ENCODE measurements at places on chromosomes 2 and 18.

- DNase-seq: no peak
Observed at GRCh38 chr2:86050301-86050700, 55.4 kb downstream of the POLR1A start.

- DNase-seq: no peak
Observed at GRCh38 chr2:65343386-65343785, 89.0 kb downstream of the SPRED2 start.

GRCh38 chr18:63207143-63207790, 112.3 kb downstream of the BCL2 start:
- no peak for DNase-seq

DNA sequence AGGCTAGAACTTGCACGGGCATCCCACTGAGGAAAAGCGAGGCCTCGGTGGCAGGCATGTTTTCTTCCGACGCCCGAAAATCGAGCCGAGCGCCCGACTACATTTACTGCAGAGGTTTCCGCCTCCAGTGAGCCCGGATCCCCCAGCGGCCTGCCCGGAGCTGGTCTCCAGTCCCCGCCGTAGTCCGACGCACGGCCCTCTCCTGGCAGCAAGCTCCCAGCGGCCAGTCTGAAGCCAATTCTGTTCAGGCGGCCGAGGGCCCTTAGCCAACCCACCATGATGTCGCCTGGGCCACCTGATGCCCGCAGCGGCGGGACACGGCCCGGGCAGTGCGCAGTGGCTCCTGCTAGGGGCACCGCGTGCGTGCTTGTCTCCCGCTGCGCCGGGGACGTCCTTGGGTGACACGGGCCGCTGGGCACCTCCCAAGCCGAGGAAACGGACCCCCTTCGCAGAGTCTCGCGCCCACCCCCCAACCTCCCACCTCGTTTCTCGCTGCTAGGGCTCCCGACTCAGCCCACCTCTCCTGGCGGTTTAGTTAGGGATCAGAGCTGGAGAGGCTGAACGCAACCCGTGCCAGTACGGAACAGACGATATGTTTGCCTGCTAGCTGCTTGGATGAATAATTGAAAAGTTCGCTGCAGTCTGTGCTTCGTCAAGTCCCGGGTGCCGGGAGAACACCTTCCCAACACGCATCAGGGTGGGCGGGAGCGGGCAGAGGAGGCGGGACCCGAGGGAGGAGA, 5.3 kb downstream of the ONECUT2 start:
- DNase-seq: no peak

DNA sequence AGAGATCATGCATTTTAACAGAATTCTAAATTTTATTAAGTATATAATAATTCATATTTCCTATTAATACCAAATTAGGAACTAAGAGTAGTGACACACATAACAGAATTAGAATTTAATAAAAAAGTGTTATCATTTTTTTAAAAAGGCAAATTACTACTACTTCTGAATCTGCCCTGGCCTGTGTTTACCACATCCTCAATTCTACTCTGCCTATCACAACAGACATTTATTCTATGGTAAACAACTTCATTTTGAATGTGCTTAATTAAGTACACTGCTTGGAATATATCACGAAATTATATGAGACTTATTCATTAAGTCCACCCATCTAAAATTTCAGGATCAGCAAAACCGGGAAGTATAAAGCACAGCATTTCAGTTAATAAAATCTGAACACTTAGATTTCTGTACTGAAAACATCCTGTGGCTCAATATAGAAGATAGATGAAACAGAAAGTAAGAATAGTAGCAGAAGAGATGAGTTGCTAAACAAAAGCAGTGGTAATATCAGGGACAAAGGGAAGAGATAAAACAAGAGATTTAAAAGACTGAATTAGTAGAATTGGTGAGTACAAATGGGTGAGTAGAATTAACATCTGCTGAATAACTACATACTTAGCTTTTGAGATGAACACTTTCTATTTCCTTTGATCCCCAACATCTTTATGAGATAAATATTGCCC, 3.7 kb downstream of the SMC6 start:
- no peak for DNase-seq

GRCh38 chr2:28644760-28645159, 106.9 kb upstream of the PPP1CB start:
- DNase-seq: no peak

DNA sequence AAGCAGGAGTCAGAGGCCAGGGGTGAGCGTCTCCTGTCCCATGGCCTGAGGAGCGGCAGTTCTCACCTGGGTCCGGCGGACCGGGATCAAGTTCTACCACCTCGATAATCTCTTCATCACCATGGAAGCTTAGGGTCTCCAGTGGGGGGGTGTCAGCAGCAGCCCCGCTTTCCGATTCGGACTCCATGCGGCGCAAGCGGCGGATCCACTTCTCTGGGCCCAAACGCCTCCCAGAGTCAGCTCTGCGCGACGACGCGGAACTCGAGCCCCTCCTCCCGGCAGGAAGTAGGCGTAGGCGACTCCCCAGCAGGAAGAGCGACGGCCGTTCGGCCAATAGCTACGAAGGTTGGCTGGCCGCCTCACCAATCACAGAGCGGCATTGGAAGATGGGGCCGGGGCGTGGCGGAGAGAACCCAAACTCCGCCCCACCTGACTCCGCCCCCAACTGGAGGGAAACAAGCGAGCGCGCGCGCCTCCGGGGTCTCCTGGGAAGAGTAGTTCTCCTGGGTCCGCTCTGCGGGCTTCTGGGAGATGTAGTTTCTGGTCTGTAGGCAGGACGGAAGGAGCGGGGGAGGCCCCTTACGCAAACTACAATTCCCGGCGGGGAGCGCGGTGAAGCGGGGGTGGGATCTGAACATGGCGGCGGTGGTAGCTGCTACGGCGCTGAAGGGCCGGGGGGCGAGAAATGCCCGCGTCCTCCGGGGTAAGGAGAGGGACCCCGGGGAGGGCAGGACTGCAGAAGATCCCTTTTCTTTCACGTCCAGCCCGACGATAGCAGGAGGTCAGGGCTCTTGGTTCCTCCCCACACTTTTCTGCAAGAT, at the start of the genes AAMP and PNKD:
Gene AAMP, minus strand, starts transcription at position 238 of the 821 bp plus-strand sequence. Its CDS starts 51 bp downstream, at position 187.
Gene PNKD, plus strand, starts transcription at position 620 of the 821 bp plus-strand sequence. Its CDS starts 17 bp downstream, at position 637.
- peak; percentile 99 for DNase-seq

GRCh38 chr2:68272246-68272994, 20.1 kb upstream of the PPP3R1 start:
- DNase-seq: no peak

- DNase-seq: no peak
Observed at GRCh38 chr2:145744541-145745386, 1224.8 kb upstream of the ZEB2 start.

DNA sequence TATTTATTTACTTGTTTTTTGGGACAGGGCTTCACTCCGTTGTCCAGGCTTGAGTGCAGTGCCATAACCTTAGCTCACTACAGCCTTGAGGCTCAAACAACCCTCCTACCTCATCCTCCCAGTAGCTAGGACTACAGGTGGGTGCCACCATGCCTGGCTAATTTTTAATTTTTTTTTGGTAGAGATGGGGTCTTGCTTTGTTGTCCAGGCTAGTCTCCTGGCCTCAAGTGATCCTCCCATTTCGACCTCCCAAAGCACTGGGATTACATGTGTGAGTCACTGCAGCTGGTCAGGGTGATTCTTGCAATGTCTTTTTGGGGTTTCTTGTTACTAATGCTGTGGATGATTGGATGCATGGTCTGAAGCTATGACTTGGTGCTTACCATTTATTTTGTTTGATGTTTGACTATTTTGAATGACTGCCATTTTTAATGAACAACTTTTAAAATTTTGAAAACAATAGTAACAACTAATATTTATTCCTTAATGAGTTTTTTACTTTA, 6.5 kb downstream of the CERS6 start:
- DNase-seq: no peak

- no peak for DNase-seq
Observed at GRCh38 chr2:7730449-7730848, 813.2 kb downstream of the RNF144A start.

GRCh38 chr2:119011162-119011909, 69.3 kb downstream of the MARCO start:
- peak; percentile 4 for DNase-seq

- no peak for DNase-seq
Observed at GRCh38 chr18:79877163-79878091, 74.0 kb downstream of the SLC66A2 start.

DNA sequence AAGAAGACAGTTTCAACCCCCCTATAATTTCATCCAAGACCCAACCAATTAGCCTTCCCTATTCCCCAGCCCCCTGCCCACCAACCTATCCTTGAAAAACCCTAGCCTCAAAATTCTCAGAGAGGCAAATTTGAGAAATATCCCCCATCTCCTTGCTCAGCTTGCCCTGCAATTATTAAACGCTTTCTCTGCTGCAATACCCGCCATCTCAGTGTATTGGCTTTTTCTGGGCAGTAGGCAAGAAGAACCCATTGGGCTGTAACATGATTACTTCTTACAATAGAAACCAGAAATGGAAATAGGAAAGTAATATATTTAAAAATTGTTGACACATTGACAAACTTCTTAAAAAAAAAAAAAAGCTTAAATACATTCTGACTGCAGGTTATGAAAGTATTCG, 140.6 kb upstream of the CCDC150 start:
- DNase-seq: no peak

DNA sequence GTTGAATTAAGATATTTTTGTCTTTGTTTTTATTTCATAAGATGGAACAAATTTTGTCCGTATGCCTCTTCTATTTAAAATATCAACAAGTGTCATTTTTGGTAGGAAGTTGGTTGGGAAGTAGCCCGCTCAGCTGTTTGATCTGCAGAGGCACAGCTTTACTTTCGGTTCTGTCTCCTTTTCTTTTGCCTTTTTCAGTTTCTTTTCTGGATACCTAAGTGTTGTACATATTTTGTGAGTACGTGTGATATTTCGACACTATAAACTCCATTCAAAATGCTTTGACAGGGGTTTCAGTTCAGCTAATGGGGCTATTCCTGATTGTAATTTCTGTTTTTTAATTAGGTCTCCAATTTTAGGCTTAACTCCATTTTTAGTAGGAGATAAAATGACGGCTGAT, 1785.0 kb upstream of the LRRTM1 start:
- DNase-seq: no peak

- no peak for DNase-seq
Observed at GRCh38 chr2:140639628-140640027, 1491.2 kb downstream of the LRP1B start.

GRCh38 chr18:46182633-46183358, 78.6 kb downstream of the HAUS1 start:
- no peak for DNase-seq

- DNase-seq: no peak
Observed at GRCh38 chr2:97766567-97766966, 53.2 kb downstream of the ZAP70 start.

GRCh38 chr2:221342388-221342787, 229.7 kb downstream of the EPHA4 start:
- no peak for DNase-seq

GRCh38 chr2:230692760-230693159, 19.9 kb upstream of the CAB39 start:
- no peak for DNase-seq

GRCh38 chr18:7020995-7021777, 96.4 kb downstream of the LAMA1 start:
- no peak for DNase-seq

GRCh38 chr2:16321872-16322271, 343.8 kb downstream of the CYRIA start:
- DNase-seq: no peak

- DNase-seq: no peak
Observed at GRCh38 chr18:49677762-49678413, 116.0 kb downstream of the LIPG start.

GRCh38 chr2:73611193-73611592, 31.0 kb downstream of the NAT8 start:
- DNase-seq: no peak

DNA sequence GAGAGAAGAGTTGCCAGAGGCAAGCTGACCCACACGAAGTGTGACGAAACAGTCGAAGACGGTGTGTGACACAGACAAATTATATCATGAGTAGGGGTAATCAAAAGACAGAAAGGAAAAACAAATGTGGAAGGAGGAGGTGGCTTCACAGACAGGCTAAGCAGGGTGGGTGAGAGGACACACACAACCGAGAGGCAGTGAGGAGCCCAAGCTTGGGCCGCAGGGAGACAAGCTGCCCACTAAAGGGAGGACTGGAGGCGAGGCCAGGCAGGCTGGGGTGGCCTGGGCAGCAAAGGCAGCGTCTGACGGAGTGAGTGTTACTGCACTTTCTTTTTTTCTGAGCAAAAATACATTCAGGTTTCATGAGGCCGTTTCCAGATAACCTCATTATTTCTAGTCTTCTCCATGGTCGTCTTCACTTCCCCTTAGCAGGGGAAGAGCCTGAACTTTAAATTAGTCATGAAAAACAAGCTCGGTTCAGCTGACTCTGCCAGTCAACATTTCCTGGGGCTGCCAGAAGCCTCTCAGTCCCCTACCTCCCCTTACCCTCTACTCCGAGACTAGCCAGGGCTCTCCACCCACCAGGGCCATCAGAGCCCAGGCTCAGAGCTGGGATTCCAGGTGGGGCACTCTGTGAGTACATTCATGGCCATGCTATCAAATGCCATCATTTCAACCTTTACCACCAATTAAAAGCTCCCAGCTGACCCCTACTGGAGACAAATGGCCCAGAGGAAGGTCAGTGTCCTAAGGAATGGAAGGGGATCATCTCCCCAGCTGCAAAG, 13.8 kb upstream of the ZFP36L2 start:
- no peak for DNase-seq

- no peak for DNase-seq
Observed at GRCh38 chr2:102726128-102727087, 35.4 kb upstream of the TMEM182 start.

DNA sequence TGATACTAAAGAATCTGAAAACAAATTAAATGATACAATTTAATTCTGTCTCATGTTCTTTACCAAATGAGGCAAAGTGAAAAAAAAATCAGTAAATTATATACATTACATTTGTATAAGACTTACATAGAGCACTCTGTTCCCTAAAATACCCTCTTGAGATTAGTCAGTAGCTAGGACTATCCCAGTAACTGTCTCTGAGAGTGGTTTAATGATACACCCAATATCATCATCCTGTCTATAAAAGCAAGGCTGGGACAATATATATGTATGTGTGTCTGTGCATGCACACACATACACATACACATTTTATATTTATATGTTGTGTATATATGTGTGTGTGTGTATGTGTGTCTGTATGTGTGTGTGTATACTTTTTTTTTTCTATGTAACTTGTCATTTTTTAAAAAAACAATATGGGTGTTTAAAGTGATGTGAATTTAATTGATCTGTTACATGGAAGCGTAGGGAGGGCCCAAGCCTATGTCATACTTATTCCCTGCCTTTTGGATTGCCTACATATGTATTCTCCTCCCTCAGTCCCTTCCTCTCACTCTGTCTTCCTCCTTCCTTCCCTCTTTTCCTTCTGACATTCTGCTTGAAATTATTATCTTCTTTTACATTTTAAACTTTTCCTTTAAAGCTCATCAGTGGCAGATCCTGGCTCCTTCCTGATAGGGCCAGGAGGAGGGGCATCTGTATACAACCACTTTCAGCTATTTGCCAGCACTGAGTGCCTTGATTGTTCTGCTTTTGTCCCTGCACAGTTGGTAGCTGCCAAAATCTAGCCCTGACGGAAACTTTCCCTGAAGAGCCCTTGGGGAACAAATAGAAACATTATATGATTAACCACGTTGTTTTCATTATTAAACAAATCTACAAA, 6.8 kb downstream of the ASXL3 start:
- no peak for DNase-seq

- DNase-seq: peak; percentile 55
Observed at GRCh38 chr2:32485399-32485798, 128.6 kb downstream of the BIRC6 start.

GRCh38 chr18:10012526-10012925, 98.7 kb downstream of the VAPA start:
- DNase-seq: no peak

GRCh38 chr2:170991398-170992182, 62.5 kb downstream of the GORASP2 start:
- DNase-seq: no peak

GRCh38 chr18:76678248-76678647, 144.1 kb upstream of the ZNF236 start:
- DNase-seq: no peak

- no peak for DNase-seq
Observed at GRCh38 chr18:48347756-48348326, 61.3 kb downstream of the ZBTB7C start.

Measured in fibroblast of the conjunctiva (primary cell).